Vagina (tissue), 2 donors: ENCODE measurements at places on chromosomes 4 and X.

GRCh38 chrX:10512258-10512657, 108.1 kb downstream of the MID1 start:
- no peak for DNase-seq

GRCh38 chr4:83138946-83139345, 24.4 kb upstream of the PLAC8 start:
- DNase-seq: no peak

GRCh38 chr4:156197216-156197615, 243.6 kb upstream of the CTSO start:
- no peak for DNase-seq

DNA sequence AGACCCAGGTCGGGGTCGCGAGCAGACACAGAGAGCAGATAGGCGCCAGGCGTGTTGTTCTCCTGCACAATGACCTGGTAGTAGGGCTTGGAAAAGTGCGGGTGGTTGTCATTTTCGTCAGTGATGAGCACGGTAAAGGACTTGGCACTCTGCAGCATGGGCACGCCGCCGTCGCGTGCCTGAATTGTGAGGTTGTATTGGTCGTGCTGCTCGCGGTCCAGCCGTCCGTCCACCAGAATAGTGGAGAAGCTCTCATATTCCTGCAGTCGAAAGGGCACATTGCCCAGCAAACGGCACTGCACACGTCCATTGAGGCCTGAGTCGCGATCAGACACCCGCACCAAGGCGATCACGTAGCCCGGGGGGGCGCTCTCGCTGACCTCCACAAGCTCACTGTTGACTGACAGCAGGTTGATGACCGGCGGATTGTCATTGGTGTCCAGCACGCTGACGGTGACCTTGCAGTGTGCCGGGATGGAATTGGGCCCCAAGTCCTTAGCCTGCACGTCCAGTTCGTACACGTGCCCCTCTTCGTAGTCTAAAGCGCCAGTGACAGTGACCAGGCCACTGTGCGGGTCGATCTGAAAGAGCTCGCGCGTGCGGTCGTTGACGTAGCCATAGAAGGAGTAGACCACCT, 2.8 kb downstream of the PCDH19 start:
- DNase-seq: no peak

DNA sequence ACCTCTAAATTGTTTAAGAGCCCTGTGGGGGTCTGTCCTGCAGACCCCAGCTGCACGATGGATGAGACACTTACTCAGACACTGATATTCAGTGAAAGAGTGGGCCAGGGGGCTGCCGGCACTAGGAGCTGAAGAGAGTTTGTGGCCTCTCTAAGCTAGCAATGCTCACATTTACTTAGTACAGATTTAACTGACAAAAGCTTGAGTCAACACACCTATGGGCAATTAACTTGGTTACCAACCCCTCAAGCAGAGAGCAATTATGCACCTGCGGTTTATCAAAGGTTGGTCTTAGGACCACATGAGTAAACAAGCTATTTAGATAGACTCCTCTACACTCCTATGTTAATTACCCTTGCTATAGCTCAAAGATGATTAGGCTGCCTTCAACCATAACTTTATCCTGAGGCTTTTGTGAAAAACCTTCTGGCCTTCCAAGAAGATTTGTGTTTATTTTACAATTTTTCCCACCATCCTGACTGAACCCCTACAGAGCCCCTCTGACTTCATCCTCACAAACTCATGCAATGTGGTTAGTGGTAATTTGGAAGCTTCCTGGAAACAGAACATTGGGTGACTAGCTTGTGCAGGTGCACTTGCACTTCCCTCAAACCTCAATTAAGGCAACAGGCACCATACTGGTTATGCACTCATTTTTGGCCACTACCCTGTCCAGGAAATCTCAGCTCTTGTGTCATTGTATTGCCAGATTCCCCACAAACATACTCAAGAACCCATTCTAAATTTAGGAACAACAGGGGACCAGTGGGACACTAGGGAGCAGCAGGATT, 234.4 kb upstream of the ITM2A start:
- DNase-seq: no peak

DNA sequence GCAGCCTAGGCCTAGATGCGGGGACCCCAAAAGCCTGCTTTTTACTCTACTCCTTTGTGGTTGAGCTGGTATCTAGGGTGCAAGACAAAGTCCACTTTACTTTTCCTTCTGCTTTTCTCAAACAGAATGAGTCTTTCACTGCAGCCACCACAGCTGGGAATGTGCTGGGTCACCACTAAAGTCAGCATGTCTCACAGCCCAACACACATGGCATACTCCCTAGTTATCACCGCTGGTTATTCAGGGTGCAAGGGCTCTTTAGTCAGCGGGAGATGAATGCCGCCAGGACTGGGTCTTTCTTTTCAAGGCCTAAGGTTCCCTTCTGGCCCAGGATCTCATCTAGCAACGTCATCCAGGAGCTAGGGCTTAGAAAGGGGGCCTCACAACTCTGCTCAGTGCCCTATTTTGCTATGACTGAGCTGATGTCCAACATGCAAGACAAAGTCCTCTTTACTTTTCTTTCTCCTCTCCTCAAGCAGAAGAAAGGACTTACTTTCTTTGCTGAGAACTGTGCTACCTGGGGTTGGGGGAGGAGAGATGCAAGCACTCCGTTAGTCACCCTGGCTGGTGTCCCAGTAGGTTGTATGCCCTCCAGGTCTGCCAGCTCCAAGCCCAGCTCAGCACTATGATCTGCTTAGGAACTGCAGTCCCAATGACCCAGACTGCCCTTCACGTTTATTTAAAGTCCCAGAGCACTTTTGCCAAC, 22.9 kb upstream of the STPG2 start:
- no peak for DNase-seq

GRCh38 chrX:17597836-17598439, 139.4 kb upstream of the SCML1 start:
- no peak for DNase-seq

DNA sequence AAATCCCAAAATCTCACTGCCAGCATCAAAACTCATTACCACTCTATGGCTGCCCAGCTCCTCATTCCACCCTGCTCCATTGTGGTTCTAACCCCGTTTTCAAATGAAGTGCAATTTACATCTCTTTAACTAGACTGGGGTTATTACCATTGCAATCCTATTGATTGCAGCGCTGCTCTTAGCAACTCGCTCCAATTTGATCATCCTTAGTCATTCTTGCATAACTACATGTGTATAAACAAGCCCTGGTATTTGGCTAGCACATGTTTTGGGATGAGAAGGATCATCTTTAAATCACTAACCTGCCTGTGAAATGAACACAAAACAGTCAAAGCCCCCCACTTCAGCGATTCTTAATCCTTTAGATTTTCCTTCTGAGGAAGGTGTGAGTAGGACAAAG, 340.1 kb upstream of the PPARGC1A start:
- no peak for DNase-seq

GRCh38 chr4:71198958-71199357, 139.9 kb upstream of the SLC4A4 start:
- DNase-seq: no peak

DNA sequence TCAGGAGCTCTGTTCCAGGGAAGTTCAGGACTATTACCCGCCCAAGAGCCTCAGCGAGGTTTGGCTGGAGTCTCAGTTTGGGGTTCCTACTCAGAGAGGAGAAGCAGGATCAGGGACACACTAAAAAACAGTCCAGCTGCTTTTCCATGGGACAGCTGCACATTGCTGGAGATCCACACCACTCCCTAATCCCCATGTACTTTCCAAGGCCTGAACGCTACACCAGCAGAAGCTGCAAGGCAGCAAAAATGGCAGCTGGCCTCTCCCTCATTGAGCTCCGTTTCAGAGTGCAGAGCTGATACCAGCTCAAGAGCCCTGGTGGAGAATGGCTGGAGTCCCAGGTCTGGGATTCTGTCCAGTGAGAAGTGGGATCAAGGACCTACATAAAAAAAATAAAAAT, 551.2 kb upstream of the PABPC5 start:
- no peak for DNase-seq

DNA sequence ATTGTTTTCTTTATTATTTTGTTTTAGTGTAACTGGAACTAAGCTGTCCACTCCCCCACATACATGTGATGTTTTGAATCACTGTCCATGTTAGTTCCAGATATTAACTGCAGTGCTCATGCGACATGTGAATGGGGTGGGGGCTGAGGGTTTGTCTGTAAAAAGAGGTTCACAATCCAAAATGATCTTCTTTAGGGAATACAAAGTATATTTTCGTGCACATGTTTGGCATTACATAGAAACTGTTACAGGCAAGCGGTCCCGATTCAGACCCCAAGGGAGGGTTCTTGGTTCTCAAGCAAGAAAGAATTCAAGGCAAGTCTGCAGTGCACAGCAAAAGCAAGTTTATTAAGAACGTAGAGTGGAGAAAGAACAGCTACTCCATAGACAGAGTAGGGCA, 296.5 kb upstream of the CLNK start:
- no peak for DNase-seq

DNA sequence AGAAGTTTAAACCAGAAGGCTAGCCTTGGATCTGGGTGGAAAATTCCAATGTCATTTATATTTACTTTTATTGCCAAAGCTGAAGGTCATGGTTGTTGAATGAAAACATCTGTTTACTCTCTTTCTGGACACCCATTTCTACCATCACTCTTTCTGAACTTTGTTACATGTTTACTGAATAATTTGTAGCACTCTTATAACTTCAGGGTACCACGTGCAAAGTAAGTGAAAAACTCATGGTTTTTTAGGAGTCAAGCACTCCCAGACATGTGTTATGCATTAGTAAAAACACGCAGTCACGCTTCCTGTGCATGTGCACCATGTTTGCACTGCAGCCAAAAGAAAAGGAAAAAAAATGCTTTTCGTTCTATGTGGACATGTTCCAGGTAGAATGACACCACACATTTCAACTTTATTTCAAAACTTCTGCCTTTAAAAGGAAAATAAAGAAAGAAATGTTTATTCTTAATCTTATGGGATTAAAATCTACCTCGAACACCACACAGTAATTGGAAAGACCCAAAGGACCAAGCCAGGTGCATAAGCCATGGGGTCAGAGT, 31.4 kb upstream of the ADH1C start:
- no peak for DNase-seq

DNA sequence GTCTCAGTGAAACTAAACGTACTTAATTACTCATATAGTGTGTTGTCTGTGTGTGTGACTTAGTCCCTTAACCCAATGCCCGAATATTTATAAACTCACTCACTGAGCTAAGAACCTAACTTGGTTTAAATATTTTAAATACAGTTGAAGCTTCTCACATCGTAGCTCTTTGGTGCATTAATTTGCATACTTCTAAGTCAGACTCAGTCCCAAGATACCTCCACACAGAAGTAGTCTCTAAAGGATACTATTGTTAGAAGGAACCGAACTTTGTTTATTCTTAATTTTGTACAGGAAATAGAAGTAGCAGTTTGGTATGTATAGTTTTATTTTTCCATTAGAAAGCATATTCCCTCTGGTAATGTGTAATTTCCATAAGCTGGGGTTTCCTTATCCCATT, 54.0 kb upstream of the NKAP start:
- DNase-seq: no peak

- no peak for DNase-seq
Measured at GRCh38 chr4:144357975-144358374, 217.5 kb upstream of the GYPA start.

- DNase-seq: no peak
Measured at GRCh38 chr4:19301527-19301926, 950.2 kb upstream of the SLIT2 start.

GRCh38 chrX:16347968-16348670, 180.8 kb downstream of the MAGEB17 start:
- no peak for DNase-seq

GRCh38 chr4:40471923-40472322, 136.8 kb downstream of the CHRNA9 start:
- DNase-seq: no peak

DNA sequence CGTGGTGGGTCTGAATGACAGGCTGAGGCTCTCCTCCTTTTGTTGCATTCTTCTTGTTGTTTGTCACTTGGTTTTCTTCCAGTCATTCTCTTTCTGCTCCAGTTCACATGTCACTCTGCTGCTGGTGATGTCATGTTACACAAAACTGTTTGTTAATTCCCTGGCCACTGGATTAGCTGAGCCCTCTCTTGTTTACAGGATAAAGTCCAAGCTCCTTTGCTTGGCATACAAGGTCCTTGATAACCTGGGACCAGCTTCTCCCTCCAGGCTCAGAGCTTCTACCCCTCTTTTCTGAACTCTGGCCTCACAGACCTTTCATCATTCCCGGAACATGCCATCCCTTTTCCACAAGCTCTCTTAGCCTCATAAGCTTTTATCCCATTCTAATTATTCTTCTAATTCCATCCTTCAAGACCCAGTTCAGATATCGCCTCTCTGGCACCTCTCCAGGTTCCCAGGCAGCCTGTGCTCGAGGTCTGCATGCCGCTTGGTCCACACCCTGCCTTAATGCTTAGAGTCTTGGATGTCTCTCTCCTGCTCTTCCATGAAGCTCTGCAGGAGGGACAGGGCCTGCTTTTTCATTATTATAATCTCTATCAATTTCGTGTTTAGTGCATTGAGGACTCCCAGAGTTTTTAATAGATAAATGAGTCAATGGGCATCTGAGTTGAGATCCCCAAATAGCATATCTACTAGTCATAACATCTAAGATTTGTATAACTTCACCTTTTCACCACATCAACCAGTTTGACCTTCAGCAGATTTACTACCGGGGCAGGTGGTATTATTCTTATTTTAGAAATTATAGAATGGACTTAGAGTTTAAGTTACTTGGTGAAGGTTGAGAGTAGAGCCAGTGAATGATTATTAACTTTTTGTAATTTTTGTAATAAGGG, 98.7 kb downstream of the TMEM131L start:
- no peak for DNase-seq

GRCh38 chrX:31500921-31501320, 429.1 kb upstream of the FTHL17 start:
- no peak for DNase-seq

GRCh38 chr4:41660352-41660751, 88.2 kb downstream of the PHOX2B start:
- DNase-seq: no peak

DNA sequence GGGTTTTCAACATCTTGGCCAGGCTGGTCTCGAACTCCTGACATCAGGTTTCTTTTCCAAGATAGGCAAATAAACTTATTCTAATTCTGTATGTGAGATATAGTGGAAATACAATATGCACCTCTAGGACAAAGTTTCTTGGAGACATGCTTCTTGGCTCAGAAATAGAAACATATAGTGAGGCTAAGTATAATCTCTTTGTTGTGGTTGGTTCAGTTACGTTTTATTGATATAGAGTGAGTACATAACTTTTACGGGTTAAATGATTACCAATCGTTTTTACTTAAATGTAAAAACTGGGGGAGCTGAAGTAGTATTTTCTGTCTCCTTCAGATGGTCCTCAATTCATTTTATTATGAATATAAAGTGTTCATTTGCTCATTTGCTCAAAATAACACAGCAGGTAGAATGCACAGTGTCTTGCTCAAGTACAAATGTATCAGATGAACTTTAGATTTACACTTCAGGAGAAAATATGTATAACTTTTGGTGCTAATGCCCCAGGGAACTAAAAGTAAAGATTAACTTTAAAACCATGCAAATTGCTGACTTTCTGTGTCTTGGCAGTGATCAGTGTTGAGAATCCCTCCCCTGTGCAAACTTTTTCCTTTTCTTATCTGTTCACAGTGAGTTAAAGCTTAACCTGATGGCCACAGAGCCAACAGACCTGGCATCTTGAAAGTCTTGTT, 77.6 kb downstream of the AFF1 start:
- DNase-seq: no peak

- no peak for DNase-seq
Measured at GRCh38 chr4:171846232-171846631, 33.0 kb downstream of the GALNTL6 start.
